ENCODE measurements at places on chromosomes 4 and X.

- DNase-seq = no peak
These were observed 169.5 kb upstream of the SCML1 start for GRCh38 chrX:17567821-17568220.

DNA sequence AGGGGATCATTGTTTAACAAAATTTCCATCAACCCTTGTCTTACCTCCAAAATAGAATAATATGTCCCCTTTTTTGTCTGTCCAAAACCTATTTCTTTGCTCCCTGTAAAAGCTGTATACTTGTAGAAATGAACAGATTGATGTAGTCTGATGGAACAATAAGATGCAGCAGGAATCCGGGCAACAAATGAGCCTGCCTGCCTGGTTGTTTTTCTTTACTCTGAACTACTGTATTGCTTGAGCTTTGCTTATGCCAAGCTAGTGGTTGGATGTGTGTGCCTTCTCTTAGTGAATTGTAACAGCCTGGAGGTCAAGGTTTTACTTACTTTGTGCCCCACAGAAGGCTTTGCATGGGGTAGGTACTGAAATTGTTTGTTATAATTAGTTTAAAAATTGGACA, 116.2 kb upstream of the TLL1 start:
- no peak for DNase-seq

DNA sequence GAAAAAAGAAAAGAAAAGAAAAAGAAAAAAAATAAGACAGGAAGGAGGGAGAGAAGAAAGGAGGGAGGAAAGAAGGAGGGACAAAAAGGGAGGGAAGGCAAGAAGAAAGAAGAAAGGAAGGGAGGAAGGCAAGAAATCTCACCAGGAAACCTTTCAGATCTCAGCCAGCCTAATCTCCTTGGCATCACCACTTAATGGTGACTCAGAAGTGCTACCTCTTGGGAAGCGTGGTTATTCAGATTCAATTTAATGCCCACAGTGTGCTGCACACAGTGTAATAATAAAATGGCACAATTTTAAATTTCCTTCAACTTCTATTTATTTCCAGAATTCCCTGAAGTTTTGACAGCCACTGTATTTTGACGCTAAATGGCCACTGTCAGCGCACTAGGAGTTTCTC, 50.3 kb downstream of the DKK2 start:
- no peak for DNase-seq

DNA sequence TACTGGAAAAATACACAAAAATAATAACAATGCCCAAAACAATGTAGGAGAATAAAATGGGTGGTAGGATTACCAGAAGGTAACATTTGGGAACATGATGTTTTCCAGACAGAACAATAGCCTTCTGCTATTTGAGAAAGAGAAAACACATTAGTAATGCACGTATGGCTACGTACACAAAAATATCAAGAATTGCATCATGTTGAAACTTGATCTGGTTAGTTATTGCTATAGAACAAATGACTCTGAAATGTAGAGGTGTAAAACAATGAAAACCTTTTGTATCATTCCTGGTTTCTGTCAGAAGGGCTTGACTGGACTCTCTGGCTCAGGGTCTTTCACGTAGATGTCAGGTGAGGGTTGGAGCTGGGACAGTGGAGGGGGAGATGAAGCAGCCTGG, 1040.0 kb downstream of the FAT4 start:
- no peak for DNase-seq

DNA sequence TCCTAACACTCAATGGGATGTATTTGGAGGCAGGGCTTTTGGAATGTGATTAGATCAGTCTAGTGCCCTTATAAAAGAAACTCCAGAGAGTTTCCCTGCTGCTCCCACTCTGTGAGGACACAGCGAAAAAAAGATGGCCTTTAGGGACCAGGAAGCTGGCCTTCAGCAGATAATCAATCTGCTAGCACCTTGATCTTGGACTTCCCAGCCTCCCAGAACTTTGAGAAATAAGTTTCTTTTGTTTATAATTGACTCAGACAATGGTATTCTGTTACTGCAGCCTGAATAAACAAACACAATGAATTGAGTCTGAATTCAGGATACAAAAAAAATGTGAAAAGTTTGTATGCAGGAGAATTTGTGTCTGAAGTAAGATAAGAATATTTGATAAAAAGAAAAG, 842.1 kb downstream of the FSTL5 start:
- no peak for DNase-seq

DNA sequence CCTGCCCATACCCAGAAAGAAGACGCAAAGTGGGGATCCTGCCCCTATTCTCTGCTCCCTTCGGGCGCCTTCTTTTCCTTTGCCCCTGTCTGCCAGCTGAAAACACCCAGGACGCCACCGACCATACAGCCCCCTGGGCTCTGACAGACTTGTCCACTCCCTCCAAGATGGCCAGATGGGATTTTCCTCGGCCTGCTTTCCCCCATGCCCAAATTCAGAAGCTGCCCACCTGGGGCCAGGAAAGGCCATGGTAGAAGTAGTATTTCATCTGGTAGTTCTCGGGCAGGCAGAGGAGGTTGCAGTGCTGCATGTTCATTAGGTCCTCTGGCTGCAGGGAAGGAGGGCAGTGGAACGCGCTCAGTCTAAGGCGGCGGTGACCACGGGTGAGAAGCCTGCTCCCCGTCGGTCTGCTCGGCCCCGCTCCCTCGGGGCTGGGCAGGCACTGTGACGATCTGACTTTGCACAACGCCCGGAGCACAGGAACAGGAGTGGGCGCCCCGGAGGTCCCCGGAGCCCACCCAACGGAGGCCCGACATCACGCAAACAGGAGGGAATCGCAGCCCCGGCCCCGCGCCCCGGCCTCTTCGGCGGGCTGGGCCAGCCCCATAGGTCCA, 582 bp downstream of the NAA10 start:
- DNase-seq = no peak

DNA sequence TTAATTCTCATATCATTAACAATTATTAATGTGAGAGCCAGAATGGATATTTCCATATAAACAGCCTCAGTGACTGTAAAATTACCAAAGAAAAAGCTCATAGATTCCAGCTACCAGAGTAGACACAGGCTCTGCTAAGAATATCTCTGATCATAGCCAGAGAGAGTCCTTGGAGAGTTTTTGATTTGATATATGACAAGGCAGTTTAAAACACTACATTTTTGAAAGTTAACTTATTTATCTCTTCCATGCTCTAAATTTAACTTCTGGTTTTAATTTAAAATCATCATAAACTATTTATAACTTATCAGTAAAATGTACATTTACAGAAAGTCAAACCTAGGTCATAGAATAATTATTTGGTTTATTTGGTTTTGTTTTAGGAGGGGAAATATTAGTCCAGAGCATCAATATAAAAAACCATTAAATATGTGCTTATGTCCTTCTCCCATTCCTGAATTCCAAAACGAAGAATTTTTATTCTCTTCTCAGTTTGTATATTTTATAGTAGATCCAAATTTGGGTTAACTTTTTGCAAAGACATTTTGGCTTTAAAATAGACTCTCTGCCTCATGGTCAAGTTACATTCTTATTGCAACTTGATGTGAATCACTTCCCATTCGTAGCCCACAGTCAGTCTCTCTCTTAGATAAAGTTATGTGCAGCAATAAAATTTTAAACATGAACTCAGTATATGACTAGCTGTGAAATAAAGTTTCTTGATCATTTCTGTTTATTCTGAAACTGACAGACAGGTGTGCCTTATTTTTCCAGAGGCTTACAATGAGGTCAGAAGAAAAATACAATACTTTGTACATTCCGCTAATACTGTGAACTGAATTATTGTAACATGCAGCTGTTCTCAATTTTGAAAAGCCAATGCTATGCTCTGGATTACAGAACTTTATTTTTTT, 267.1 kb downstream of the PAPSS1 start:
- no peak for DNase-seq

DNA sequence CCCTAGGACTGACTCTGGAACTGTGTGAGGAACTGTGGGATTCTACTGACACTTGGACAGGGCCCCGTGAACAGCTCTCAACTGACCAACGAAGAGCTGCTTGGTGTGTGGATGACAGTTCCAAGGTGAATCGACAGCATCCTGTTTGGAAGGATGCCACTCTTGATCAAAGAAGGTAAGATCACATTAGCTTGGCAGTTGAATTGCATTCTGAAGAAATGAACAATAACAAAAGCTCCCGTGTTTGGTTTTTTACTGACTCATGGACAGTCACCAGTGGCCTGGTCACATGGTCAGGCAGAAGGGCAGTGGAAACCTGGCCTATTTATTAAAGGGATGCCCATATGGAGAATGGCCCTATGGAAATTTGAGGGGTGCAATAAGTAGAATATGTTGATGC, 33.1 kb upstream of the GPR34 start:
- no peak for DNase-seq

DNA sequence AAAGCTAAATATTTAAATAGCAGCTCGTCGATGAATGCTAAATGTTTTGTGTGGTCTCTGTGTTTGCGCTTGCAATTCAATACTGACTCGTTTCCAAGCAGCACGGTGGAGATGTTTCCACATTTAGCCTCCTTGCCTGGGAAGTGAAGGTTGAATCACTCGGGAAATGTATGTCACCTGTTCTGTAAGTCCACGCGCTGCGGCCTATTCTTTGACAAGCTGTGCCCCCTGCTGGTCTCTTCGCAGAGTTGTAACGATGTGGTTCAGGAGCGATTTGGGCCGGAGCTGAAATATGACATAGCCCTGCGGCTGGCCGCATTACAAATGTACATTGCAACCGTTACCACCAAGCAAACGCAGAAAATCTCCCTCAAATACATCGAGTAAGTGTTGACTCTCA, 89.6 kb upstream of the PRPS2 start:
- no peak for DNase-seq

GRCh38 chr4:36004204-36004851, 240.0 kb downstream of the ARAP2 start:
- no peak for DNase-seq

DNA sequence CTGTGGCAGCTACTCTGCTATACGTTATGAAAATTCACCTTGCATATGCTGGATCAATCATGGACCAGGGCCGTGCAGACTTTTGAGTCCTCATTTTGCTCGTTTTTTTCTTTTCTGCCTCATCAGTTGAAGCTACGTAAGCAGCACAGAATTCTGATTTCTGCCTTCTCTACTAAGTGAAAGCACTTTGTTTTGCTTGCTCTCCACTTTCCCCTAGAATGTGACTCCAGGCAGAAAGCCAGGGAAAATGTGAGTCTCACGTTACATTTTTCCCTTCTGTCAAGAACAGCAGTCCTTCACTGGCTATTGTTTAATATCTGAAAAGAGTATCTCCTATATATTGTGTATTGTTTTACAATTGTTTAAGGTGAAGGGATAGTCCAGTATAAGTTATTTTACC, 1840.1 kb downstream of the PCDH7 start:
- DNase-seq = no peak

DNA sequence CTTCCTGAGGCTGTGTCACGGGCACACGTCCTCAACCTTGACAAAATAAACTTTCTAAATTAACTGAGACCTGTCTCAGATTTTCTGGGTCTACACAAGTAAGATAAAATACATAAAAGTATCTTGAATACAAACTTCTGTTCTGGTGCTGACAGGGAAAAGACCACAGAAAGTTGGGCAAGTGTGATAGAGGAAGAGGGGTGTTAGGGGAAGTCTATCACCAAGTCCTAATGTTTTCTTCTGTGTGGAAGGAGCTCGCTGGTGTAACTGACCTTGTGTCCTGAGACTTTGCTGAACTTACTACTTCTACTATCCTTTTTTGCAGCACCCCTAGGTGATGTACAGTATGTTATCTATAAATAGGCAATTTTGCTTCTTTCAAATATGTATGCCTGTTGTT, 97.0 kb upstream of the STIM2 start:
- no peak for DNase-seq

DNA sequence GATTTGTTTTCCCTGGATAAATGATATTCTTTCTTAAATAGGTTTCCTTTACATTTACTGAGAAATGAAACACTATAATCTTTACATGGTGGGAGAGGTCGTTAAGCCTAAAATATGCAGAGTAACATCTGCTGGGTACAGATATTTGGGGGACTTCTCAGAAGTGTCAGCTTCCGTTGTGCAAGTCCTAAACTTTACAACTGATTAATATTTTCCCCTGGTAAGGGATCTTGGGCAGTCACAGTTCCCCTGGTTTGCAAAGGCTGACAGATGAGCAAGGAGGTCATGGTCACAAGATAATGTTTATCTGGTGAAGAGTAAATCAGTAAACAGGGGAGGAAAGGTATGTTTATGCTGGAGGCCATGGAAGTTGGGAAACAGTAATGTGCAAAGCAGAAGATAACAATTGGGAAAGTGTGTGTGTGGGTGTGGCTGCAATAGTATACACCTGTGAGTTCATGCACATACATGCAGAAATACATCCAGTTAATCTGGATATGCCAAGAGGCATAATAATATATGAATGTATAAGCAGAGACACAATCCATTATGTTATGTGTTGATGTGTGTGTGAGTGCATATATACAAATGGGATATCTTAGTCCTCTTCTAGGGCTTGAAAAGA, 508.2 kb upstream of the FAM241A start:
- no peak for DNase-seq

GRCh38 chr4:88743696-88744095, 46.1 kb upstream of the NAP1L5 start:
- DNase-seq = no peak

- no peak for DNase-seq
These were observed 20.3 kb downstream of the TBC1D14 start for GRCh38 chr4:6929812-6930464.

- no peak for DNase-seq
These were observed 787 bp upstream of the TET2 start for GRCh38 chr4:105145903-105146275.

GRCh38 chr4:7854697-7855370, 84.8 kb downstream of the AFAP1 start:
- peak; percentile 50 for DNase-seq

DNA sequence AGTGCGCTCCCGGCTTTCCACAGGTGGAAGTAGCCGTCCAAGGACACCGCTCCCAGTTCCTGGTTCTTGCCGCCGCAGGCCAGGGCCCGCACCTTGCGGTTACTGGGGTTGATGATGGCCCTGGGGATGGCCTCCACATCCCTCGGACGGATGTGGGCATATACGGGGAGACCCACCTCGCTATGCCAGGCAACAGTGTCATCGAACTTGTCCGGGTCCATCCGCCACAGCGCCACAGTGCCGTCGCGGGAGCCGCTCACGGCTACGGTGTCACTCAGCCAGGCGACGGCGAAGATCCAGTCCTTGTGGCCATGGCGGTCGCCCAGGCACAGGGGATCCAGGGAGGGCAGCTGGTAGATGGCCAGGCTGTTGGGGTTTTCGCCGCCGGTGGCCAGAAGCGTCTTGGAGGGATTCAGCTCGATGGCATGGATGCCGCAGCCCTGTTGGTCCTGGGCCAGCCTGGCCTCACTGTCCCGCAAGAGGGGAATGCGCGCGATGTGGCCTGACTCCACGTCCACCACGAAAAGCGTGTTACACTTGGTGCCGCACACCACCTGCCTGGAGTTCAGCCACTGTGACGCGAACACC, 795 bp downstream of the DCAF12L1 start:
- no peak for DNase-seq

- no peak for DNase-seq
These were observed 176.5 kb upstream of the CLNK start for GRCh38 chr4:10861036-10861435.

GRCh38 chrX:69018416-69019072, 146.7 kb downstream of the PJA1 start:
- no peak for DNase-seq

- no peak for DNase-seq
These were observed 801.9 kb downstream of the TECRL start for GRCh38 chr4:63607169-63607872.

GRCh38 chr4:5192271-5192670, 141.0 kb downstream of the STK32B start:
- DNase-seq = no peak
